ENCODE measurements at places on chromosomes 1 and 21.

GRCh38 chr1:101142244-101142643 lies 94.6 kb upstream of the S1PR1 start:
- DNase-seq = no peak

GRCh38 chr1:43529206-43529731 lies 1.4 kb upstream of the PTPRF start:
- DNase-seq = peak; percentile 63

DNA sequence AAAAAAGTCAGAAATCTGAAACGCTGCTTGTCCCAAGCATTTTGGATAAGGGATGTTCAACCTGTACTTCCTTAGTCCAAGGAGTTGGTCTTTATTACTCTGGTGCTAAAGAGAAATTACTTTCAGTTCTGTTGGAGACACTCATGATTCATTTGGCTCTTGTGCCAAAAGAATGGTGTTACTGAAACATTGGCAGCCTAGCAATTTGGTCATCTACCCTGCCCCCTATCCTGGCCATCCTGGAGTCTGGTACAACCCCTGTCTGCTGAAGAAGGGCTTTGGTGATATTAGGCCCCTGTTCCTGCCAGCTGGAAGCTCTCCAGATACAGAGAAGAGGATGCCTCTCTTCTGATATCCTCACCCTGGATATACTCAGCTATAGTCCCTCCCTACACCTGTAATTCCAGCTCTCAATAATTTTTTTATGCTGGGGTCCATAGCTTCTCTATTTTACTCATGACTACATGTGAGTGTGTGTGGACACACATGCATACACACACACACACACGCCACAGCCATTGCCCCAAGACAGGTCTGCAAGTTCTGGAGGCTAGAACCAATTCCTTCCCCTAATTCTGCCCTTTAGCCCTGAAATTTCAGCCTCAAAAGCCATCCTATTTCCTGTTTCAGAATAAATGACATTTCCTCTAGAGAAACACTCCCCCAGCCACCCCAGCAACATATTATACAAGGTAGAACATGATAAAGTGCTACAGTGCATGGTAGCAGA lies 40.0 kb downstream of the LHX8 start:
- no peak for DNase-seq

DNA sequence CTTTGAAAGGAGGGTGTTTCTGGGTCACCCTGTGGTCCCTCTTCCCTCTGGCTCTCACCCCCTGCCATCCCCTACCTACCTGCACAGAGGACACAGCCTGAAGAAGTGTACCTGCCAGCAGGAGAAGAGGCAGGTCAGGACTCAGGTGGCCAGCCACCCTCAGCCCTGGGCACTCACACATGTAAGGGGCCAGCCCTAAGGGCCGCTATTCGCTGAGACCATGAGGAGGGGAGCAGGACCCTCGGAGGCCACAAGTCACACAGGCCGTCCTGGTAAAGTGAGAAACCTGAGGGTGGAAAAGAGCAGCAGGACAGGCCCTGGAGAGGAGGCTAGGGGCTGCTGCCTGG lies 1.2 kb downstream of the ZNF692 start:
- no peak for DNase-seq

- DNase-seq = no peak
Measured at GRCh38 chr1:56915960-56916359, 49.9 kb downstream of the C8B start.

GRCh38 chr1:202251424-202252256 lies 58.0 kb downstream of the LGR6 start:
- no peak for DNase-seq

DNA sequence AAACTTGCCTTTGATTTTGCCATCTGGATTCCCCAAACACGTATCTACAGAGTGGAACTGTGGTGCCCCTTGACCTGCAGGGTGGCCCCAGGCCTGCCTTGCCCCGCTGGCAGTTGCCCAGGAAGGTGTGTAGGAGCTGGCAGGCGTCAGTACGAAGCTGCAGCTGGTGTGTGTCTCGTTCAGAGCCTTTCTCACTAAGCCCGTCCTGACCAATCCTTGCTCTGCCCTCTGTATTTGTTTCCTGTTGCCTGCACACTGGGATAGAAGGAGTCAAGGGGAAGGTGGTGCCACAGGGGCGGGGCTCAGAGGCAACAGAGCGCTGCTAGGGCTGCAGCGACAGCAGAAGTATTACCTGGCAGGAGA lies 5.2 kb upstream of the VSIG8 start:
- no peak for DNase-seq

GRCh38 chr1:65514041-65514440 lies 93.6 kb downstream of the LEPR start:
- no peak for DNase-seq

GRCh38 chr1:161784968-161785367 lies 18.8 kb downstream of the ATF6 start:
- no peak for DNase-seq

GRCh38 chr1:207470927-207471326 lies 16.8 kb downstream of the CR2 start:
- no peak for DNase-seq

DNA sequence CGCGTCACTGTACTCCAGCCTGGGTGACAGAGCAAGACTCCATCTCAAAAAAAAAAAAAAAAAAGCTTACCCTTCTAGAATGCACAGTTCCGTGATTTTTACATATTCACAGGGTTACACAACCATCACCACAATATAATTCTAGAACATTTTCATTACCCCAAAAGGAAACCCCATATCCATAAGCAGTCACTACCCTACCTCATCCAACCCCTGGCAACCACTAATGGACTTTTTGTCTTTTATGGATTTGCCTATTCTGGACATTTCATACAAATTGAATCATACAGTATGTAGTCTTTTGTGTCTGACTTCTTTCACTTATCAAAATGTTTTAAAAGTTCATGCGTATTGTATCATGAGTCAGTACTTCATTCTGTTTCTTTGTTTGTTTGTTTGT lies 22.8 kb downstream of the SYF2 start:
- no peak for DNase-seq

DNA sequence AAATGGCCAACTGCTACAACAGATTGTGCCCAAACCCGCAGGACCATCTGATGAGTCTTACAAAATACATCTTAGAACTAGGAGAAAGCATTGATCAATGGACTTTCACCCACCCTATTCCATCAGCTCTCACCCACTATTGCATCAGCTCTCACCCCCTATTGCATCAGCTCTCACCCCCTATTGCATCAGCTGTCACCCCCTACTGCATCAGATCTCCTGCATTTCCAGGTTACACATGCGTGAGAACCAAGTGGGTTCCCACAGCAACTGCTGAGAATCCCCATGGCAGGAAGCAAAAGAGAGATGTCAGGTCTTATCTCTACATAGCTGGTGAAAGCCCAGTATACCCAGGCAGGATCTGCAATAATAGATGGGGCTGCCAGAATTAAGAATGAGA lies 533.5 kb downstream of the LTN1 start:
- no peak for DNase-seq

All from stimulated activated CD8-positive, alpha-beta memory T cell treated with anti-CD3 and anti-CD28 coated beads, Interleukin-4, amount 100 ng/mL, for 1 hour (primary cell).